NCI-H2107 (cell line): ENCODE measurements at places on chromosomes 5 and 9.

DNA sequence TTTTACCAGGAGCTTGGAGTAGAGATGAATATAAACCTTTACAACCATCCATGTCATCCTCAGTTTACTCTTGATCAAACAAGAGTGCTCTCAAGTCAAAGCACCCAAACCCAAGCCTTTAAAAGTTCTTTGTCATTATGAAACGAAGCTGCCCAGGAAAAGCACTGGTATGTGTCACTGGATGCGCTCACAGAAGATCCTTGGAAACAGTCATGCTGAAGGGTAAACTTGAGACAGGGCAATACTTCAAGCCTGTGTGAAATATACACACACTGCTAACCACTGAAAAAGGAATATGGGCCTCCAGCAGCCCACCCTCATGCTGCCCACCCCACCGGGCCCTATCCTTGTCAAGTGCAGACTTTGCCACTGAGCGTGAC lies 84.5 kb downstream of the PRRT1B start:
- DNase-seq: no peak

DNA sequence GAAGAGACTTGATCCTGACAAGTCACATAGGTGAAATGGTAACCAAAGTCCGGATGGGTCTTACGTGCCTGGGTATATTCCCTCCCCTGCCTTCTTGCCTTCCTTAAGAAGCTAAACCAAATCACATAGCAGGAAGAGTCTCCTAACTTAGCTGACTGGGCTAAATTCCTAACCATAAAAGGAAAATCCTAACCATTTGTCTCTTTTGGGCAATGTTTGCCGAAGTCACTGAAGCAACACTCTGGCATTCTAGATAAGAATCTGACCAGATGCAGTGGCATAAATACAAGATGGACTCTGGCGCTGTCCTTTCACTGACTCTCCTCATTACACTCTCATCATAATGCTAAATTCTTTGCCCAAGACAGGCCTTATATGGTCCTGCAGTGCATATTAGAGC lies 625.5 kb upstream of the RORB start:
- no peak for DNase-seq

GRCh38 chr5:79990205-79990597 lies 861 bp downstream of the MTX3 start:
- no peak for DNase-seq

GRCh38 chr5:96664669-96665068 lies 2.5 kb downstream of the CAST start:
- DNase-seq: no peak

DNA sequence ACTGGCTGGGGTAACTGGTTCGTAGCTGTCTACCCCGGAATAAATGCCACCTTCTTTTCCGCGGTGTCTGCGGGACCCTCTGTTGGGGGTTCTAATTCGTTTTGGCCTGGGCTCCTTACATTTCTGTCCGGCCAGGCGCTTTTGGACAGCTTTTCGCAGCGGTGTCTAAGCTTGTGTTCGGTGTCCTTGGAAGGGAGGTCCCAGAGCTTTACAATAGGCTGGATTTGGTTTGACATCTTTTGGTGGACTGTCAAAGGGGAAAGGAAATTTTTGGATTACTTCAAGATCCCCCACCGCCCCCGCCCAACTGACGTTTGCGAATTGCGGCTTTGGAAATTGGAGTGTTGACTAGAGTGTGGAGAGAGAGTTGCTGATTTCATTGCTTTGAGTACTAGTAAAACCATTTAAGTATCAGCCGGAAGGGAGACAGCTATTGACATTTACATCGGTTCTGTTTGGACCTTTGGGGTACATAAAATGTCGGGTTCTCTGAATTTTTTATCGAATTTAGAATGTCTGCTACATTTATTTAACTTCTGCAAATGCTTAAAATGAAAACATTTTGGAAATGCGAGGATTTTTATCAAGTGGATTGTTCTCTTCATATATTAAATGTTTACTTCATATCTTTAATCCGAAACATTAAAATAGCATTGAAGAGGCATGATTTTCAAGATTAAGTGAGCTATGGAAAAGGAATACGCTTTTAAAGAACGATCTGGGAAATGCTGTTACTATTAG lies 4.7 kb upstream of the PURA start:
- DNase-seq: no peak

DNA sequence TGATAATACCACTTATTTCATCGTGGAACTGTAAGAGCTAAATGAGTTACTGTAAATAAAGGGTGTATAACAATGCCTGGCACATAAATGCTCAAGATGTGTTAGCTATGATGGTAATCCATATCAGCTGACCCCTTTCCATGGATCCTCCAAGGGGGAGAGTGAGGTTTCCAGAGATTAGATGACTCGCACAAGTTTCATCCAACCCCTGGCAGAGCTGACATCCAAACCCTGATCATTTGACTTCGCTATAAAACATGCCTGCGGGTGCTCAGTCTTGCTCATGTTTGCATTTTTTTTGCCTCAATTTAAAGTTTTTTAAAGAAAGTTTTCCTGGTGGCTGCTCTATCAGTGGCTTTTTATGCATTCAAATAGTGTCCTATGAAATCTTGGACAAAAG lies 145.7 kb upstream of the SMIM23 start:
- DNase-seq: no peak

DNA sequence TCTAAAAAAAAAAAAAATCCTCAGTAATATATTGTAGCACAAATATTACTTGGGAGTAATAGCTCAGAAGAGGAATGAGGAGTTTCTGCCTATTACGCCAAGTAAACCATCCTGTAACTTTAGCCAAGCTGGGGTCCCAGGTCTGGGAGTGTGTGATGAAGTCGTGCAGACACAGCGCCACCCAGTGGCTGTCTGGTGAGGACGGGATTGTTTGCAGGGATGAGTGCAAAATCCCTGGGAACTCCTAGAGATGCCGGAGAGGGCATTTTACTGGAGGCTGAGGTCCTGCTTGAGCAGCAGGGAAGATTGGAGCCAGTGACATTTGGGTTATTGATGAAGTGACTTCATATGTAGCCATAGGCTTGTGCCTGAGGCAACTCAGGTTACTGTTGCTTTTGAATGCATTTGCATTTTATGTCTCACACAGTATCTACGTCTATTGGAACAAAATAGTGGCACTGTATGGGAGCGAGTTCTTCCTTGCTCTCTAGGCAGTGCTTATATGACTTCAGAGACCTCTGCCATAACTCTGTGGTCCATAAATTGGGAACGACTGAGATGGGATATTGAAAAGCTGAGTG lies 72.8 kb downstream of the PSAT1 start:
- no peak for DNase-seq

GRCh38 chr5:39342460-39342859 lies 21.8 kb downstream of the C9 start:
- DNase-seq: no peak

DNA sequence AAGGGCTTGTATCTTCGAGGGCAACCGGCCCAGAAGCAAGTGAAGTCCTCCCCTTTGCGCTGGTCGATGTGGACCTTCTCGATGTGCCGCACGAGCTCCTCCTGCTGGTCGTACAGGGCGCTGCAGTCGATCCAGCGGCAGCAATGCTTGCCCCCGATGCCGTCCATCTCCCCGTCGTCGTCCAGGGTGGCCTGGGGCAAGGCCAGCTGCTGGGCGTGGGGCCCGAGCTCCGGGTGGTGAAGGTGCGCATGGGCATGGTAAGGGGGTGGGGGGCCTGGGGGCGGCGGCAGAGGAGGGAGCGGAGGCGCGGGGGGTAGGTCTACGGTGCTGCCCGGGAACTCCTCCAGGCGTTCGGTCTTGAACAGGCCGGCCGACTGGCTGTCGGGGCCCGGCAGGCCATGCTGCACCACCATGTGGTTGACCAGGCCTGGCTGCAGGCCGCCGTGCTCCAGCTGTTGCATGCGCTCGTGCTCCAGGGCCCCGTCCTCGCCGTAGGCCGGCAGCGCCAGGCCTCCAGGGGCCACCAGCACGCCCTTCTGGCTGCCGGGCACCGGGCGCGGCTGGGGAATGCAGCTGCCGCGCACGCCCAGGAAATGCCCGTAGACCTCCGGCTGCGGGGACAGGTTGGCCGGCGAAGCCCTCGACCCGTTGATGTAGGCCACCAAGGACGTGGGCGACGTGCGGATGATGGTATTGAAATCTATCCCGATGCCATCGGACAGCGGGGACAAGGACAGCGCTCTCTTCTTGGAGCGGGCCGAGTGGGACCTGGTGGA lies 181.8 kb downstream of the GLIS3 start:
- no peak for DNase-seq

- DNase-seq: no peak
Measured at GRCh38 chr5:170597109-170597751, 93.4 kb downstream of the KCNIP1 start.

GRCh38 chr5:58456486-58456885 lies 3.4 kb downstream of the PLK2 start:
- no peak for DNase-seq

GRCh38 chr5:67659288-67659687 lies 462.7 kb upstream of the CD180 start:
- DNase-seq: peak; percentile 19

DNA sequence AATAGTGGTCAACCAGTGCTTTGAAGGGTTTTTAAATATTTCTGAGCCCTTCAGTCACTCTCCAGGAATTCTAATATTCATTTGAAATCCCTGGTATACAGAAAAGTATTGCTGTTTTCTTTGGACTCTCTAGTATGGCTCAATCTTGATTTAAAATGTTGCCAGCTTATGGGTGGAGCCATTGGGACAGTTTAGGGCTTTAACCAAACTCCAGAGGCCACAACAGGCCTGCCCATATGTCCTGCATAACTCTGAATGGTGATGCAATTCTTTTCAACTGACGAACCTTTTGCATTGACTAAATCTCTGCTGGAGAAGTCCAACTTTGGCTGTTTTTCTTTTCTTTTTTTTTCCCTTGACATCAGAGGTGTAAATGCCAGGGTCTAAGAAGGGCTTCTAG lies 10.3 kb upstream of the ANKHD1 start:
- DNase-seq: no peak

DNA sequence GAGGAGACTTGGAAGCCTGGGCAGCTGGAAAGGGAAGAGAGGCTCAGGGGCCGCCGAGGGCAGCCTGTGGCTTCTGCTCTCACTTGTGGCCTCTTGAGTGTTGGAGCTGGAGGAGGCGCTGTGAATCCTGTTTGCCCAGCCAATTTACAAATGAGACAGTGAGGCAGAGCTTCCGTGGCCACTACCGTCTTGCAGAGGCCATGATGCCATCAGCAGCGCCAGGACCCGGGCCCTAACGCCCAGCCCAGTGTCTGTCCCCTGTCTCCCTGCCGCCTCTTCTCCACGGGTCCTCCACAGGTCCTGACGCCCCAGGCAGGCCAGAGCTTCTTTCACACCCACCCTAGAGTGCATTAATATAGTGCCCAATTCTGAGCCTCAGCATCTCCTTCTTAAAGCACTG lies 172.8 kb downstream of the GOLPH3 start:
- no peak for DNase-seq

DNA sequence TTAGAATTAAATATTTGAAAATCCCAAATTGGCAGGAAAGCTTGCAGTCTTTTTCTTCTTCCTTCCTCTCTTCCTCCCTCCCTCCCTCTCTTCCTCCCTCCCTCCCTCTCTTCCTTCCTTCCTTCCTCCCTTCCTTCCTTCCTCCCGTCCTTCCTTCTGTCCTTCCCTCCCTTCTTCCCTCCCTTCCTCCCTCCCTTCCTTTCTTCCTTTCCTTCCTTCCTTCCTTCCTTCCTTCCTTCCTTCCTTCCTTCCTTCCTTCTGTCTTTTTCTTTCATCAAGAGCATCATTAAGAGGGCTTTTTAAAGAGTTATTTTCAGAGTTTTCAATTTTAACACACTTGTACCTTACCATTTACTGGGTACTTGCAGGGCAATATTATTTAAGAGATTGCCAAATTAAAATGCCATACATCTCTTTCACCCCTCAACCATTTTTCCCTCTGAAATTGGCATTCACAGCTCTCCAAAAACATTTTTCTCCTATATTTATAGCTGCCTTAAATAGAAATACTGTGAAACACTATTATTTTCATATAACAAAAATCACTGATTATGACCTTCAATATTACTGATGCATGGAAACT lies 99.2 kb upstream of the C6 start:
- no peak for DNase-seq

DNA sequence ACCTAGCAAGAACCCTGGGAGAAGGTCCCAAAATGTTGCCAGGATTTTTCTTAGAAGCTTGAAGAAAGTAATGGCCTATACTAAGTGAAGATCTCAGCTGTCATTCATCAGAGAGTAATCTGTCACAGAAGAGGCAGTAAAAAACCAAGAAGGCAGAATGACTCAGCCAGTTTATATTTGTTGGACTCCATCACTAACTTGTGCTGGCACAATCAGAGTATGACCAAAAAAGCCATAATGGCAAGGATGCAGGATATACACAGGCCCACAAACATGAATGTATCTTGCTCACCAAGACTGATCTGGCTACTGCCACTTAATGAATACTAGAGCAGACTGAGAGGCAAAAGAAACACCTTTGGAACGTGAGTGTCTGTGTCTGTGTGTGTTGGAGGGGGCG lies 104.0 kb upstream of the POU5F2 start:
- no peak for DNase-seq

- no peak for DNase-seq
Measured at GRCh38 chr9:21265421-21266189, 25.8 kb upstream of the IFNA14 start.

DNA sequence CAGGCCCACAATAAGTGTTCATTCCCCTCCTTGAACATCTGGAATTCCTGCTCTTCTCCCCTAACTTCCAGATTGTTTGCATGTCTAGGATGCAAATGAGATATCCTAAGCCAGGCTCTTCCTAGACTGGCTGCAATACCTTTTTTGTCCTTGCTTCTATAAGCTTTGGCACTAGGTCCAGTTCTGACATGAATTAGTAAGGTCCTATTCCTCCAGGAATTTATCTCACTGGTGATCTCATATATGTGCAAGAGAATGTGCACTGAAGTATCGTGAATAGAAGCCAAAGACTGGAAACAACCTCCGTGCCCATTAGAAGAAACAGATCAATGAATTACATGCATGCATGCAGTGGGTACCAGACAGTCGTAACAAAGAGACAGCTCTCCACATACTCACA lies 25.2 kb downstream of the DUSP1 start:
- no peak for DNase-seq

- DNase-seq: no peak
Measured at GRCh38 chr9:133673258-133673655, 37.1 kb downstream of the DBH start.

DNA sequence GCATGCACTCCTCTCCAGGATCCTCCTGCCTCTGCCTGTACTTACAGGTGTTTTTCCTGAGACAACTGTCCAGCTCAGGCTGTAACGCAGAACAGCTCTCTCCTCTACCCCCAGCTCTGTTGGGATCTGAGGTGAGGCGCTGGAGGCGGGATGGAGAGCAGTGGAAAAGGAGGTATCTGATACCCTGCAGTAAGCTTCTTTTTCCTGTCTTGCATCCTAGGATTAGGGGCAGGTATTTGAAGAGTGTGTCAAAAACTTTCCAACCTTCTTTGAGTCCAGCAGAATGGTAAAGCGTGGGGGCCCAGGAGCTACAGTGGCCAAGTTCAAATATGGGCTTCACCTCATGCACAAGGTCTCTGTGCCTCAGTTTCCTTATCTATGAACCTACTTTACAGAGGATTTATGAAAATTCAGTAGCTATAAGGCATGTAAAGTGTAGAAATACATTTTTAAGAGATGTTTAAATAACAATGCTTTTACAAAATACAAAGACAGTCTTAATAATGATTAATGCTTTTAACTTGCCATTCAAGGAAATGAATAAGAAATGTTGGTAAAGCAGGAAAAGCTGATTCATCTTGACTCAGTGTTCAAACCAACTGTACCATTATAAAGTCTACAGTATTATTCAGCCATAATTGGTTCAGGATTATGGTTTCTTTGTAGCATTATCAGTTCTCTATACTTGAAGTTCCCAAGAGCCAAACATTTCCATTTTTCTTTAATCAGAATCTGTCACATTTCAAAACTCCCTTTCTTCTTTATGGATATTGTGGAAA lies 26.1 kb downstream of the MAP1B start:
- DNase-seq: no peak
